ENCODE measurements at places on chromosomes 1 and 21.

DNA sequence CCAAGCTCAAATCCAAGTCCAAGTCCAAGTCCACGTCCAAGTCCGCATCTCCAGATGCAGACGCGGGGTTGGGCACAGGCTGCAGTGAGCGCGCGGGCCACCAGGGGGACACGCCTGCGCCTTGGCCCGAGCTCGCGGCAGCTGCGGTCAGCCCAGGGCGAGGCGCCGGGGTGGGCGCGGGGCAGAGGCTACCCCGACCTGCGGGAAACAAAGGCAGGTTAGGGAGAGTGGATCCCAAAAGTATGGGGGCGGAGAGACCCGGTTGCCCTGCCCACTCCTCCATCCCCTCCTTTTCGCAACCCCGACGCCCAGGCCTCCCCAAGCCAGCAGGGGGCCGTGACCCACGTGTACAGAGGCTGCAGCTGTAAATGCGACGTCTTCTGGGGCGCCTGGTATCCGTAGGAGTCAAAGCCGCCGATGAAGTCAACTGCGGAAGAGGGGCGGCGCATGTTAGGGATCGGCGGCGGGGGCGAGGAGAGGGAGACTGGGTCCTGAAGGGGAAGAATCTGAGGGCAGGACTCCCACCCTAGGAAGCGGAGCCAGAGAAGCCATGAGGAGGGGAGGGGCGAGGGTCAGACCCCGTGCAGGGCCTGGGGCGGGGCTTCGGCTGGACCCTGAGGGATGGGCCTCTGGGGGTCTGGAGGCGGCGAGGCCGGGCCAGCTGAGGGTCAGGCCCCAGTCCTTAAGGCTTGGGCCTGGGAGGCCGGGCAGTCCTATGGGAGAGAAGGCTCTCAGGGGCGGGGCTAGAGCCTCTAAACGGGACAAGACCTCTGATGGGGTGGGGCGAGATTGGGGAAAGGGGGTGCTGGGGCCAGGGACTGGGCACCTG lies 58.0 kb downstream of the NKAIN1 start:
- DNase-seq: no peak

GRCh38 chr1:196467230-196467925 lies 140.9 kb downstream of the KCNT2 start:
- DNase-seq: no peak

GRCh38 chr21:31580866-31581276 lies 78.6 kb upstream of the SOD1 start:
- DNase-seq: no peak

DNA sequence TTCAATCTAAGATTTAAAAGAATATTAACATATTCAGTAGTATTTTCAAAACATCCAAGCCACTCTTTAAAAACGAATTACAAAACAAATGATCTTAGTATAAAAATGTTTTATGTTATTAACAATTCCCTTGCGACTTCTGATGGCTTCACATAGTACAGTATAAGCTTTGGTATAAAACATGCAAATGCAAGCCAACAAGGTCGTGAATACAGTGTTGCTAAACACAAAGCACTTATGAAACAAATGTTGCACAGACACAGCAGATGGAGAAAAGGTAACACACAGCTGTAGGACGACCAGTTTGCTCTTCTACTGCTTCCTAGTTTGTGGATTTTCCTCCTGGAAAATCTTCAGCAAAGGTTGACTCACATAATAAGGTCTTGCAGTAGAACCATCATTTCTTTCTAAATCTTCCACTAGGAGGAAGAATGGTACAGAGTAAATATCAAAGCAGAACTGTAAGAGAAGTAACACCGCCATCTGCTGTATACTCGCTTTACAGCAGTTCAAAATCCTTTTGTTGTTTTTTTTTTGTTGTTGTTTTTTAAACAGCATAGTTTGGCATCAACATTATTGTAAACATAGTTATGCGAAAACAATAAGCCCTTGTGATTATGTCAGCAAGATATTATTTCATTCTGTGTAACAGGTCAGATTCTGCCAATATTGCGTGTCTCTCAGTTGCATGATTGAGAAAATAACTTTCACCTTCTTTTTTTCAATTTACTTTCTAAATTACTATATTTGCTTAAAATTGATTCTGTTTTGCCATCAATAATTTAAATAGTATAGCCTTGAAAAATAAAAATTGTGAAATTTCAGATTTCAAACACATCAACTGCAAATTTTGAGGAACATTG lies 69.5 kb downstream of the LHX8 start:
- DNase-seq: no peak

- no peak for DNase-seq
Observed at GRCh38 chr1:85151446-85151845, 49.4 kb downstream of the SYDE2 start.

DNA sequence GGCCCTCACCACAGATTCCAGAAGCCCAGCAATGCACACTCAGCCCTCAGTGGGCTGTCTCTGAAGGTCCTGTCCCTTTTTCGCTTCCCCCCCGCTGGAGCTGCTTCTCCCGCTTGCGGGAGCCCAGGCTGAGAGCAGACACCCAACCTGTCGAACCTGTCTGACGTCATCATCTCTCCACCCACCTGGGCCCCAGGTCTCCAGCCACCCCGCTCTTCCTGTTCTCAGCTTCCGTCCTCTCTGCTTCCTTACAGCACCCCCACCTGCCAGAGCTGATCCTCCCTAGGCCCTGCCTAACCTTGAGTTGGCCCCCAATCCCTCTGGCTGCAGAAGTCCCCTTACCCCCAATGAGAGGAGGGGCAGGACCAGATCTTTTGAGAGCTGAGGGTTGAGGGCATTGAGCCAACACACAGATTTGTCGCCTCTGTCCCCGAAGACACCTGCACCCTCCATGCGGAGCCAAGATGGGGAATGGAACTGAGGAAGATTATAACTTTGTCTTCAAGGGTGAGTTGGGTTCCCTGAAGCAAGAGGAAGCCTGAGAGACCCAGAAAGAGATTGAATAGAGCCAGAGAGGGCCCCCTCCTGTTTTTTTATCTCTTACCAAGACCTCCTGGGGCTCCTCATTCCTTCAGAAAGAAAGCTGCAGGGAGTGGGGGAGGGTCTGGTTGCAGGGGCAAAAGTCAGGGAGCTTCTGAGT lies at the start of gene RAB25:
TSS of gene RAB25 (plus strand) at position 224 of the 700 bp plus-strand sequence. CDS start at position 465, 241 bp downstream.
- DNase-seq: no peak

DNA sequence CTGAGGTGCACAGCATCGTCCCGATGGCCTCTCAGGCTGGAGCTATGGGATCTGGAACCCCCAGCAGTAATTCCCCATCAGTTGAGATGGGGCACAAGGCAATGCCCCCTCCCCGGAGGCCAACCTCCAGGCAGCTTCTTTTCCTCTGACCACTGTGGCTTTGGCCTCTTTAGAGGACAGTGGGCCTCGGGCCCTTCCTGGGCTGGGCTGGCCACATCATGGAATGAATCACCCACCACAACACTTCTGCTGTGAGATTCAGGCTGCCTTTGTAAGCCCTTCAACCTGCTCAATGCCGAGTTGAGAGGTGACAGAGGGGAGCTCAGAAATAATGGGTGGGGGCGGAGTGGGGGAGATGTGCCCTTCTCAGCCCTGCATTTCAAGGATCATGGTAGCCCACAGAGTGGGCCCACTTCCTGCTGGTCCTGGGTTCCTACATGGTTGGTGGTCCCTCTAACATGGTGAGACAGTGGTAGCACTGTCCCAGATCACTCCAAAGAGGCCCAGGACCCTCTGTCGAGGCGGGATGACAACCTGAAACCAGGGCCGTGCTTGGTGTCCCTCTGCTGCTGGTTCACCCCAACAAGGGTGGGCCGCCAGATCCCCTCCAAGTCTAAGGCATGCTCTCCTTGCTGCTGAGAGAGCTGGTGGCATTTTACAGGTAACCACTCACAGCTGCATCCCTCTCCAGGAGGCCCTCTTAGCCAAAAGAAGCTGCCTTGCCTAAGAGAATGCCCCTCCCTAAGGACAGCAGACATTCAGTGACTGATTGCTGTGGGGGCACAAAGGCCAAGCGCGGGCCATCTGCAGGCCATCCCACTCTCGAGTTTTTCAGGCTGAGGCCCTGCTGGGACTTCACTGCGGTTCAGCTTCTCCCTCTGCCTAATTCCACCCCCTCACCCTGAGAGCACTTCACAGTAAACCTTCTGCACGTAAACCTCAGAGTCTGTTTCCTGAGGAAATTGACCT lies 29.7 kb upstream of the EVA1B start:
- DNase-seq: no peak

GRCh38 chr1:16189921-16190621 lies 22.4 kb downstream of the ARHGEF19 start:
- no peak for DNase-seq
